Natural killer cell treated with Interleukin-12 subunit alpha and Interleukin-12 subunit beta and Interleukin-15 and Interleukin-18, amount 100 ng/mL, for 72 hours (primary cell): ENCODE measurements at places on chromosomes 11 and 22. TPM values are rescaled to one million over a fixed set of nuclear protein-coding genes. Genes with fewer than 3 reads are reported as not detected.

DNA sequence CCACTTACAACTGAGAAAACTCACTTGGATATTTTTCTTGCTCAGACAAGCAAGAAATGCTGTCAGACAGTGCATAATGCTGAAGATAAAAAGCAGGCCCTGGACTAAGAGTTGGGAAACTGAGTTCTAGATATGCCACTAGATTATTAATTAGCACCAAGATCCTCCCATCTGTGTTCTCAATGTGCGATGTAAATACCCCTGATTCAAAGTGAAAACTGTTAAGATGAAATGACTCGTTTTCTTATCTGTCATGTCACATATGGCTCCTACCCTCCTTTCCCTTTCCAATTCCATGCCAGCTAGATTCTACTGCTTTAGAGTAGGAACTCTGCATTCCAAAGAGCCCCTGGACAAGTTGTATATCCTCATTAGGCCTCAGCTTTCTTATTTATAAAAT, 88.9 kb upstream of the CLNS1A start:
- DNase-seq, result no peak

- no peak for DNase-seq
Observed at GRCh38 chr11:129643031-129643721, 172.5 kb upstream of the TMEM45B start.

DNA sequence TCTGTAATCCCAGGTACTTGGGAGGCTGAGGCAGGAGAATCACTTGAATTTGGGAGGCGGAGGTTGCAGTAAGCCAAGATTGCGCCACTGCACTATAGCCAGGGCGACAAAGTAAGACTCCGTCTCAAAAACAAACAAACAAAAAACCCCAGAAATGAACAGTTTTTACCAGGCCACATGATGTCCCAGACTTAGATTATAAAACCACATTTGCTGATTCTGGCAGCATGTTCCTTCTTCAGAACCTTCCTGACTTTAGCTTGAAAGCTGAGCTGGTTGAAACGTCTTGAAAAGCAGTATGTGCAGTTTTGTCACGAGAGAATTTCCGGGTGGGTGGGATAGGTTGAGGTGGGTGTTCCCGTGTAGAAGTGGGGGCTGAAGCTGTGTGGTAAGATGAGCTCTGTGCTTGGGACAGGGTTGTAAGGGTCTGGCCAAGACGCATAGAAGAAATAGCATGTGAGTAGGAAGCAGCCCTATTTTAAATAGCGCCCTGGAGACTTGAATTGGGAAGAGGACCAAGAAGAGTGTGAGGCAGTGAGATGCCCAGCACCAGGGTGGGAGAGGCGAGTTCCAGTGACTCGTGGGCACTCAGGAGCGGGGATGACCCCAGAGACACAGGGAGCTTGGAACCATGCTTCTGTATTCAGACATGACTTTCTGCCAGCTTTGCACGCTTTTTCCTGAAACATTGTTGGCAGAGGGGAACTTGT, 7.6 kb downstream of the AP2A2 start:
- DNase-seq, result no peak

DNA sequence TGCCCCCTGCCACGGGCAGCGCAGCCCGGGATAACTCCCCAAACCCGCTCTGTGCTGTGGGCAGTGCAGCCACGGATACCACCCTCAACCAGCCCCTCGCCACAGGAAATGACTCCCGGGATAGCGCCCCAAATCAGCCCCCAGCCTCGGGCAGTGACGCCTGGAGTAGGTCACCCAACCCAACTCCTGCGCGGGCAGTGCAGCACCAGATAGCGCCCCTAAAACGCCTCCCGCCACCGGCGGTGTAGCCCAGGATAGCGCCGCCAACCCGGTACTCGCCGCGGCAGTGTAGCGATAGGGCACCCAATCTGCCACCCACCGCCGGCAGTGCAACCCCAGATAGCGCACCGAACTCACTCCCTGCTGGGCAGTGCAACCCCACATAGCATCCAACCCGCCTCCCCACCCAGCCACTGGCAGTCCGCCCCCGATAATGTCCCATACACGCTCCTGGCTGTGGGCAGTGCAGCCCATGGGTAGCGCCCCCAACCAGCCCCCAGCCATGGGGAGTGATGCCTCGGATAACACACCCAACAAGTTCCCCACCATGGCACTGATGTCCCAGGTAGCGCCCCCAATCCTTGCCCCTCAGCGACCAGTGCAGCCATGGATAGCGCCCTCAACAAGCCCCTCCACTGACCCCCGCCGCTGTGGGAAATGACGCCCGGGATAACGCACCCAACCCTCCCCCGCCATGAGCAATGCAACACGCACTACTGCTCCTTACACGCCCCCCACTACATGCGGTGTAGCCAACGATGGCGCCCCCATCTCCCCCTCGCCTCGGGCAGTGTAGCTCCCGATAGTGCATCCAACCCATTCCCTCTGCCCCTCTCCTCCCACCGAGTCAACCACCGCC, 1.5 kb downstream of the RFPL2 start:
- DNase-seq, result no peak

GRCh38 chr11:115290479-115290878, 213.7 kb downstream of the CADM1 start:
- no peak for DNase-seq

DNA sequence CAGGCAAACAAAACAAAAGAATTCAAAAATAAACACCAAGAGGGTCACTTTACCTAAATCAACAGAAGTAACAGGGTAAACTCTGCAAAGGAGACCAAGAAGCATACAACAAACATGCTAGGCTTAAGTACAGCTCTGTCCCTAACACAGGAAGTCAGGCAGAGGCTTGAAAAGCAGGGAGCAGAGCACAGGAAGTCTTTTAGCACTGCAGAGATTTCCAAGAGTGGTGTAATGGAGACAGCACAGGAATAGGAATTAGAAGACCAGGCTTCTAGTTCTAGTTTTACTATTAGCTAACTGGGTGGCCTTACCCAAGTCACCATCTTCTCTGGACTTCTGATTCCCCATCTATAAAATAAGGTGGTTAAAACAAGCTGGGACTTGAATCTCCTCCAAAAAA, 1.9 kb downstream of the RBFOX2 start:
- DNase-seq, result no peak

DNA sequence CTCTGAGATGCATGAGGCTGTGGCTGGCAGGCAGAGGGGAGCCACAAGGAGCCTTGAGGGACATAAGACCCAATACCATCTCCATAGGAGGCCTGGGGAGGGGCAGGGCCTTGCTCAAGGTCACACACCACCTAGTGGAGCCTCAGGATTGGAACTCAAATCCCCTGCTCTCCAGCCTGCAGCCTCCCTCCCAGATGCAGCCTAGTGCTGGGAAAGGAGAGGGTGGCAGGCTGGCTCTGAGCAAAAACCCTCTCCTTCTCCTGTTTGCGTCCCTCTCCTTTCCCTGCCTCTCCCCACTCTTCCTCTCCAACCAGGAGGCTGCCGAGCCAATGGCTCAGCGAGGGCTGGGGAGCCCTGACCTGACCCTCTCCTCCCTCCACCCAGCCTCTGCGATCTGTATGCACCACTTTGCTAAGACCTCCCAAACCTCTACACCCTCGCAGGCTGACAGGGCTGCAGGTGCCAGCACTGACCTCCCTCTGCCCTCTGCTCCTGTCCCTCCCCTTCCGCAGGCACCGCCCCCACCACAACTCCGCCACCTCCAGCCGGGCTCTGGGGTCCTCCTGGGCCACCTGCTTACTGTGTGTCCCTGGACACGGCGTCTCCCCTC, 14.7 kb downstream of the IGLL1 start:
- DNase-seq, result no peak

- no peak for DNase-seq
Observed at GRCh38 chr22:27345691-27346090, 455.9 kb downstream of the MN1 start.

WT1 gene
- not detected for total RNA-seq

DNA sequence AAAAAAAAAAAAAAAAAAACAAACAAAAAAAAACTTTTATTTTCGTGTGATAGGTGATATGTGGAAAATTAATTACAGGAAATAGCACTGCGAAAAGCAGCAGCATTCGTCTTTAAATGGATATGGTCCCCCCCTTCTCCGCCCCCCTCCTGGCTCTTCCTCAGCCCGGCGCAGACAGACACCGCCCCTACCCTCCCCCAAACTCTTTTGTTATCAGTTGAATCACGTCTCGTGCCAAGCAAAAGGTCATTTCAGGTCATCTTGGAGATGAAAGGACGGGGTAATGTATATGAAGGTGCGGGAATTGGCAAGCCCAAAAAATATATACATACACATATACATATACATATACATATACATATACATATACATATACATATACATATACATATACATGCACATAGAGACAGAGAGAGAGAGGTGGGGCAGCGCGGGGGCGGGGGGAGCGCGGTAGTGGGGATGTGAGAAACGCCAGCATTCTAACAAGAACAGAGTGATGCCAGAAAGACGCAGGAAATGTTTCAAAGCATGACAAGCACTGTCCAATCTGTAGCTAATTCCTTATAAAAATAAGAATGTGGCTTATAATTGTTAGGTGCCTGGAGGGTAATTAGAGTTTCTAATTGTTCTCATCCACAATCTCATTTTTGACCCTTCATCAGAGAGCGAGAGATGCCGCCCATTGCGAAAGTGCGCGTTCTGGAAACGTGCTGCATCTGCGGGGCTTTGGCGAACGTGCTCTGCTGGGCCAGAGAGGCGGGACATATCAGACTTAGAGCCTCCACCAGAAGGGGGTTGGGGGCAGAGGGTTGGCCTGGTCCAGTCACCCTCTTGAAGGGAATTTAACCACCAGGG, 214.5 kb upstream of the UBASH3B start:
- no peak for DNase-seq

GRCh38 chr11:36187622-36188021, 101.6 kb downstream of the COMMD9 start:
- DNase-seq, result no peak
